ENCODE measurements at places on chromosomes 5 and 9.
A peak's percentile ranks its signal among the peaks of the same experiment; 100 is the strongest.

DNA sequence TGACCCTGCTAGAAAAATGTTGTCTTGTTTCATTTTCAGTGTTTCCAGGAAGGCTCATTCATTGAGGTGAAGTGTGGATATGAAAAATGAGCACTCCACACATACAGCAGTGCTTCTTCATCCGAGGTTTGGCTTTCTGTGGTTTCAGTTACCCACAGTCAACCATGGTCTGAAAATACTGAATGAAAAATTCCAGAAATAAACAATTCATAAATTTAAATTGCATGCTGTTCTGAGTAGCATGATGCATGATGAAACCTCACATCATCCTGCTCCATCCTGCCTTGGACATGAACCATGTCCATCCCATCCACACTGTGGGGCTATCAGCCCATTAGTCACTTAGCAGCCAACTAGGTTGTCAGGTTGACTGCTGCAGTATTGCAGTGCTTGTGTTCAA is 10.4 kb upstream of the SLC45A2 start:
- DNase-seq, result no peak

- no peak for DNase-seq
Measured at GRCh38 chr5:85388770-85389169, 1004.1 kb upstream of the EDIL3 start.

- DNase-seq, result no peak
Measured at GRCh38 chr9:9186086-9186485, 1386.5 kb upstream of the DMAC1 start.

DNA sequence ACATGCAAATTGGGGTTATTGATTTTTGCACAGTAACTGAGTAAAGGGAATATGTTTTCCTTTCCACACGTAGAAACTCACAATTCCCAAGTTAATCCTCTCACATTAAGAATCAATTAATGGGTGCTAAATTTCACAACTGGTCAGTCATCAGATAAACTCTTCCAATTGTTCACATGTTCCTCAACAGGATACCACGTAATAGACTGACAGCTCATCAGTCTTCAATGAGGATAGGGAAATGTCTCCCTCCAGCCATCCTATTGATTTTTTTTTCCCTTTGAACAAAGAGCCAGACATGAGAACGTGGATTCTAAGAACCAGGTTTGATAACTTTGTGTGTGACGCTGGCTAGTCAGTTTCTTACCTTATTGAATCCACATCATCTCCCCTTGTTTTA is 768 bp upstream of the CER1 start:
- DNase-seq, result peak; percentile 38

GRCh38 chr5:143231973-143232812 is 171.3 kb downstream of the NR3C1 start:
- DNase-seq, result no peak

GRCh38 chr5:45062044-45062443 is 253.3 kb downstream of the MRPS30 start:
- DNase-seq, result no peak

GRCh38 chr5:72417333-72418062 is 89.7 kb downstream of the ZNF366 start:
- DNase-seq, result no peak

DNA sequence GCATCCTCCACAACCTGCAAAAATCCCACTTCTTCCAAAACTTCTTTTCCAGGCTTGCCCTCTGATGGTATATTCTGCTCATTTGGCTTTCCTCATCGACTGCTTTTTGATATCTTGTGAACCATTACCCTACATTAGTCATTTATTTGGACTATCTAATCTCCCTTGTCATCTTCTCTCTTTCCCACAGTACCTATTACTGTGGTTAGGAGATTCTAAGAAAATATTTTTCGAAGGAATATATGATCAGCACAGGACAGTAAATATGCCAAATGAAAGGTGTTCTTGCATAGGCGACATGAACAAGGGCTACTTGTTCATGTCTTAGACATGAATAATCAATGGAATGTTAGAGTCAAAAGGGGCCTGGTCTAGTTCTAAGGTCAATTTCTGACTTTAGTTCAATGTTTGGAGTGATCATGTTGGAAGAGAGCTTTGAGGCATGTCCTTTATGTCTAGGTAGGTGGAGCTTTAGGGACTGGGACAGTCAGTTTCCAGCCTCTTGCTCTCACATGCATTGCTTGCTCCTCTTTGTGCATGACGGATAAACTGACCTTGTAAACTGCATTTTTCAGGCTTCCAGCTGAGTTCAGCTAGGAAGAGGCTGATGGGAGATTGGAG is 243.4 kb upstream of the RPS23 start:
- DNase-seq, result no peak

GRCh38 chr5:179131321-179131835 is 71.2 kb downstream of the ZNF354C start:
- no peak for DNase-seq

DNA sequence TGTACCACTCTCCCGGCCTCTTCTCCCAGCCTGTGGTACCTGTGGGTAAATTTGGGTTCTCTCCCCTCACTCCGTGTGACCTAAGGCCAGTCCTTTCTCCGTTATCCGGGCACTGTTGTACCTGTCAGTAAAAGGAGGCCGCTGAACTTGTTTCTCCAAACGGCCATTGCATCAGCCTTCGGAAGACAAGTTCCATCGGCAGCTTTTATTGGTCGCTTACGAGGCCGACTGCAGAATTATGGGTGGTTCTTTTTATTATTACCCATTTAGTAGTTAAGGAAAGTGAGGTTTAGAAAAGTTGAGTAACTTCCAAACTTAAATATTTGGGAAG is 558 bp downstream of the GRPEL2 start:
- peak; percentile 6 for DNase-seq

- DNase-seq, result no peak
Measured at GRCh38 chr5:125011014-125011413, 264.6 kb upstream of the ZNF608 start.

- no peak for DNase-seq
Measured at GRCh38 chr5:142572006-142572405, 113.9 kb downstream of the FGF1 start.

DNA sequence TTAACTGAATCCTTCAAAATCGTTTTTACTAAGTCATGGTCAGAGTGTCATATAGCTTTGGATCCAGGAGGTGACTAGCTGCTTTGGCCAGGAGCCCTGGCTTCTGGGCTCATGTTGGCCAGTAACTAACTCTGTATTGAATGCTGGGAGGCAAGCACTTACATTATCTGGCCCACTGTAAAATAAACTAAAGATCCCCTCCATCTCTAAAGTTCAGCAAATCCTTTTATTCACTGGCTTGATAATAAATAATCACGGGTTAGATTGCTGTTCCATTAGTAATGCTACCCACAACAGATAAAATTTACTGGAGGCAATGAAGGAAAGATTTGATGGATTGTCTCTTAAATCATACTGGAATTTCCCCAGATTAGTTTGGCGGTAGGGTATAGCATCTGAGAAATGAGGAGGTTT is 382.2 kb upstream of the TLE4 start:
- no peak for DNase-seq

DNA sequence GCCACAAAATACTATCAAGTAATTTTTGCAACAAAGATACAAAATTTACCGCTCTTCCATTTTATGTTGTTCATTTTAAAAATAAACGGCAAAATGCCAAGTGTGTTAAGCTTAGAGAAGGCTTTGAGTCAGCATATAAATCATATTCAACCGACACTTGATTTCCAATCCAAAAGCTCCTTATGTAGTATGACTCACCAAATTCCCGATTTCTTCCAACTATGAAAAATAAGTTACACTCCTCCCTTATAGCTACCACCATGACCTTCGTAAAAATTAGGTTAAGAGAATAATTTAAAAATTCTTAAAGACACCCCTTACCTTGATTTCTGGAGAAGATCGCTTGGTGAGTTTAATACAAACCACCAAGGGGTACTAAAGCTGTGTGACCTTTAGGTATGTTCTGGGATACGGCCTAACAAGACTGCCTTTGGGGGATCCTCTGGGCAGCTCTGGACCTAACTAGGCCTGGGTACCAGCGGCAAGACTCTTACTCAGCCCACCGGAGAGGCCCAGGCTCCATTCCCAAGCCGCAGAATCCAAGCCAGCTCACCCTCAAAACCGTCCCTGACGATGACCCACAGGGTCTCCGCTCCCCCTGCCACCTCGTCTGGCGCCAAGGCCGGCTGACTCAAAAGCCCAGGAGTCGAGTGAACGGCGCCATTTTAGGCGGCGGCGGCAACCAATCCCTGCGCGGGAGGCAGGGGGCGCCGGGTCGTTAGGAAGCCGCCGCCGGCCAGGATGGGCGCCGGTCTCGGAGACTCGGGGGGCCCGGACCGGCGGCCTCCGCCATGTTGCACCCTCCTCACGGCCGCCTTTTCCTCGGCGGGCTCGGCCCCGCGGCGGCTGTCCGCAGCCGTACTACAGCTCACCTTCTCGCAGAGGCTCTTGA is 739 bp downstream of the PPP2CA start:
- peak; percentile 58 for DNase-seq

DNA sequence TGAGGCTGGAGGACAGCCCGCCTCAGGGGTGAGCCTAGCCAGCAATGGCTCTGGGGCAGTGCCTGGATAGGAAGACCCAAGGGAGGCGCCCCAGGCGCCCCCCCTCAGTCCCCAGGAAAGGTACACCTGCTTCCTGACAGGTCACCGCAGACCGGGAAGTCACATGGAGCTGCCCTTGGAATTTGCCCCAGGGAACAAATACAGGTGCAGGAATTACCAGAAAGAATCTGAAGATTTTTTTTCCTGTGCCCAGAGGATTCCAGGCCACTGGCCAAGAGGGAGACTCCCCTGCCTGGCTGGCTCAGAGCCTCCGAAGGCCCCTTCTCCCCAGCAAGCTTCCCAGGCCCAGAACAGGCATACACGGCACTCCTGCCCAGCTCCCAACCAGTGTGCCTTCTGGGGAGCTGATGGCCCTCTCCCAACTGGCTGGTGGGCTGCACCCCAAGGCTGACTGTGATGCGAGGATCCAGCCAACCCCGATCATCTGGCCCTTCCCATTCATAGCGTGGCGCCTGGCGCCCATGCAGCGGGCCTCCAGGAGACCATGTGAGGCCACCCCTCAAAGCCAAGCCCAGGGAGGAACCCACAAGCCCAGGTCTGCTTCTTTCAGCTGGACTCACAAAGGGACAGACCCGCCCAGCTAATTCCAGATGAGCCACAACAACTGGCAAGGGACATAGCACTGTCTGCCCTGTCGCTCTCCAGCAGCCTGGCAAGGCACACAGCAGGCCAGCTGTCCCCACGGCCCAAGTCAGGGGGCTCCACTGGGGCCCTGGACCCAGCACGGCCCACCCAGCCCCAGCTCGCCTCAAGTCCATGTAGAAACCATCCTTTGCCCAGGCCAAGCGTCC is 2.3 kb downstream of the TPRN start:
- peak; percentile 12 for DNase-seq

DNA sequence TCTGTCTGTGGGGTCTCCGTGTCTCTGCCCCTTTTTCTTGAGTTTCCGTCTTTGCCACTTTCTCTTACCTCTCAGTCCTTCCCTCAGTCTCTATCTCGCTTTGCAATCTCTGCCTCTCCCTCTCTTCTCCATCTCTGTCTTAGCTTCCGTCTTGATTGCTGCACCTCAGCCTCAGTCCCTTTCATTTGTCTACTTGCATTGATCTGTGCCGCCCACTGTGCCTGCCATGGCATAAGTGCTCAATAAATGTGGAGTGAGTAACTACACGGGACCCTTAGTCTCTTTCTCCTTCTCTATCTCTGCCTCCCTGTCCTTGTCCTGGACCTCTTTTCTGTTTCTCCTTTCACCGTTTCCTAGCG is 6.6 kb downstream of the PCDHGC5 start:
- no peak for DNase-seq

DNA sequence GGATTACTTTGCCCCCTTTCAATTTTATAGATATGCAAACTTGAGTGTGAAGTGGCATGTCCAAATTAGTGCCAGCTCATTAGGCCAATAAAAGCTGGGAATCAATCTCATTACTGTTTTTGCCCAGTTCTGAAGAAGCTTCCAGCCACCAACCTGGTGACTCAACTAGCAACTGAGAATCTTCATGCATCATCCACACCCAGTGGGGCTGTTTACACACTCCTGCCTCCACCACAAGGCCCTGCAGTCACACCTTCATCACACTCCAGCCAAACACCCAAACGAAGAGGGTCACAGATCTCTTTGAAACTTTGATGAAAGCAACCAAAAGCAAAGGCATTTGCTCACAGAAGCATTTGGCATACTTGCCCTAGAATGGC is 41.3 kb upstream of the S1PR3 start:
- no peak for DNase-seq

DNA sequence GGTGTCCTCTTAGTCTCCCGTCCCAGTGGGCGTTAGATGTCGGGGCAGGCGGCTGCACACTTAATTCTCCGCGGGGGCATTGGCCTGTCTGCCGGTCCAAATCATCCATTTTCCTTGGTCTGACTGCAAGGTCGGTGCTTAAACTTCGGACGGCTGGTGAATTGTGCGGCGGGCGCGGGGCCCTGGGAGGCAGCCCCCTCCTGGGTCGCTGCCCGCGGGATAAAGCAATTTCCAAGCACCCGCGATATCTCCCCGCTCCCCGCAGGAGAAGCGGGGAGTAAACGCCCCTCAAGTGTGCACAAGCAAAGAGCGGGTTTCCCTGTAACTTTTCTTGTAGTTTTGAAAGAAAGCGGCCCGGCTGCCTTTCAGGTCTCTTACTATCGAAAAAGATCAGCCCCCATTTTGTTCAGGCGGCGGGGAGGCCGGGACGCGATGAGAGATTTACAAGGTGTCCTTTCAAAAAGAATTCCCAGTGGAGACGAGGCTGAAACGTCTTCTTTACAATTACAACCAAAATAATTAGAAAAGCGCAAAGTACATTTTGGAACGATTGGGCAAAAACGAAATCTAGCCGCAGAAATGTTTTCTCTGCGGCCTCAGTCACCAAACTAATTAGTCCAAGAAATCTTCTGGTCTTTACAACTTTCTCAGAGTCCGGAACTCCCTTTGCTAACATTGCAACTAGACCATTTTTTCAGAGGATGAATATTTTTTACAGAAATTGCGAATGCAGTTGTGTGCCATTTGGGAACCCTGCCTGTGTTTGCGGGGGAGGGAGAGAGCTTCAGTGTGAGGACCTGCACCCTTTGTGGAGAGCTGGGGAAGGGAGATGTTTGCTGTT is 1.8 kb downstream of the IRX1 start:
- no peak for DNase-seq

DNA sequence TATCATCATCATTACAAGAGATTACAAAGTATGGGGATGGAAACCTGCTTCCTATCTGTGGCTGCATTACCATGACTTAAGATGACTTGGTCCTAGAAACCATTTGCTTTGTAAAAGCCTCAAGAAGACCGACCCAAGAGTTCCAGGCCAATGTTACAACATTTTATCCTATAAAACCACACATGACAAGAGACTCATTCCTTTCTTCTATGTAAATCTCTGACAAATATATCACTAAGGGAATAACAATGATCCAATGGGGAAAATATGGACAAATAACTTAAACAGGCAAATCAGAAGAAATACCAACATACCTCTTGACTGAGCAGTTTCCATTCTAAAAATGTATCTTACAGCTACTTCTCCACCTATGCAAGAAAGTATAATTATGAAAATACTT is 44.3 kb upstream of the VPS13A start:
- no peak for DNase-seq

- DNase-seq, result no peak
Measured at GRCh38 chr5:11602298-11602697, 301.9 kb downstream of the CTNND2 start.
